ENCODE measurements at places on chromosomes 13 and 19. TPM values are rescaled to one million over a fixed set of nuclear protein-coding genes. Genes with fewer than 3 reads are reported as not detected.

Gene VPS36
- 51.9 TPM for polyA plus RNA-seq

GRCh38 chr13:81017513-81018152 lies 676.7 kb upstream of the SPRY2 start:
- DNase-seq: peak; percentile 46

- no peak for DNase-seq
Observed at GRCh38 chr13:40083841-40084240, 428.4 kb downstream of the COG6 start.

DNA sequence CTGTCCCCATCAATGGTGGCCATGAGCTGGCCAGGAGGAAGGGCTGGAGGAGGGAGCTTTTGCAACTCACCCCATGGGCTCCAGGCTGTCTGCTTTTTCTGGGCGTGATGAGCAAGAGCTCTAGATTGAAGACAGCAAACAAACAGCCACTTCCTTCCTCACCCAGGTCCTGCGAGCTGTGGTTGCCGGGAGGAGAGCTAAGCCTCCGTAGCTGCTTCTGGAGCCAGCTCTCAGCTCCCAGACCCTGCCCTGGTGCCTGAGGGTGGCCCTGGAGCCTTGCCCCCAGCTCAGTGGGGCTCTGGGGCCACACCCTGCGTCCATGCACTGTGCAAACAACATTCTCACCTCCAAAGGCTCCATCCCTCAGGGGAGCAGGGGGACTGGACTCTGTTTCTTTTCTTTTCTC lies 6.2 kb downstream of the MYO1F start:
- no peak for DNase-seq

DNA sequence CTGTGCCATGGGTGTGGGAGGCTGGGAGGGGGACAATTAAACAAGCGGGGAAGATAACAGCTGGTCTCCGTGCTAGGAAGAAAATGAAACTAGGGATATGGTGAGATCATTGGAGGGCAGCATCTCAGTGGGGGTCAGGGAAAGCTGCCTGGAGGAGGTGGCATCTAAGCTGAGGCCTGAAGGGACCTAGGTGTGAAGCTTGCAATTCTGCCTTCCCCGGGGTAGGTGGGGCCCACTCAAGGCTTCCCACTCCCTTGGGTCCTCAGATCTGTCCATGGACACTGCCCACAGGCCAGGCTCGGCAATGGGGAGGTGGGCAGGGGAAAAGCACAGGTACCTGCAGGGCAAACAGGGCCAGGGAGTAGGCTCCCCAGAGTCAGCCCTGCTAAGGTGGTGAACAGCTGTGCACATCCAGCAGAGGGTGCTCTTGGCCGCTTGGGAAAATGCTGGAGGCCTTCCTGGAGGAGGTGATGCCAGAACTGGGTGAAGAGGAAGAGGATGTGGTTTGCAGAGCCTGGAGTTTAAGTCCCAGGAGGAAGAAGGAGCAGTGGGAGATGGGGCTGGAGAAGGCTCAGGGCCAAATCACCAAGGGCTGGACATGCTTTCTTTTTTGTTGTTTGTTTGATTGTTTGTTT lies 25.7 kb upstream of the CCNE1 start:
- DNase-seq: no peak

Gene ZNF557
- 4.9 TPM for polyA plus RNA-seq

Gene FAM216B
- polyA plus RNA-seq: not detected

Gene RGL3
- polyA plus RNA-seq: 0.40 TPM

Gene KLK3
- polyA plus RNA-seq: not detected

Gene SMIM44
- not detected for polyA plus RNA-seq

DNA sequence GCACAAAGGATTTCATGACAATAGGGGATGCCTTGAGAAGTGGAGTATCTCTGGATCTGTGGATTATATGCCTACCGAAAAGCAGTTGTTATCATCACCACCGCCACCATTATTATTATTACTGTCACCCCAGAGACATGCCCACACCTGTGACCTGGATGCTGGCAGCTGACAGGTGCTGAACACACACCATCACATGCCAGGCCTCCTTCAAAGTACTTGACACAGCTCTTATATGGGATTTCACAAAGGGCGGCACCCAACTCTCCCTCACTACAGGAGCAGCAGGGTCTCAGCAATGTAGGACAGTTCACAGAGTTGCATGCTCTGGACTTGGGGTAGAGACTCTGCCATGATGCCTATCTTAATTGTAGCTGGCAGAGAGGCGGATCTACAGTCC lies 5.6 kb upstream of the GPR42 start:
- no peak for DNase-seq

Gene CGB3
- not detected for polyA plus RNA-seq

GRCh38 chr13:59157181-59157580 lies 1006.5 kb downstream of the DIAPH3 start:
- DNase-seq: no peak

Gene ZNF723
- not detected for polyA plus RNA-seq

Gene ADGRE1
- 0.13 TPM for polyA plus RNA-seq

Gene ANGPTL8
- polyA plus RNA-seq: 0.87 TPM

DNA sequence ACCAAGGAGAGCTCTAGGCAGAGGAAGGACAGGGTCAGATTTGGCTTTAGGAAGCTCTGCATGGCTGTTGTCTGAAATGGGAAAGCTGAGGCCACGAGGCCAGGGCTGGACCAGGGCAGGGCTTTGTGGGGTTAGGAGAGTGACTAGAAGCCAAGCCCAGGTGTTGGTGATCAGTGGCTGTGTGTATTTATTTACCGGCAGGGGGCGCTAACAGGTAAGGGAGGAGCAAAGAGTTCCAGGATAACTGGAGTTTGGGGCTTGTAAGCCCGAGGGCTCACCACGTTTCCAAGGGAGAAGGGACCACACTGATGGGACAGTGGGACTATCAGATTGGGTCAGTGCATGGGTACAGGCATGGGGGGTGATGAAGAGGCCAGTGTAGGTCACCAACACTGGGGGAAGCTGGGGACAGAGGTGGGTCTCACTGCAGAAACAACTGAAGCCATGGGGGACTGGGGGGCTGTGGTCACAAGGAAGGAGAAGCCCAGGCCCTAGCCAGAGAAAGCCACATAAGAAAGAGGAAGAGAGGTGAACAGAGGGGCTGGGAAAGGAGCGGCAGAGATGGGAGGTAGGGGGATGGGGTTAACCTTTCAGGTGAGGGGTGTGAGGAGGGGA lies 3.9 kb downstream of the TMEM147 start:
- DNase-seq: no peak

DNA sequence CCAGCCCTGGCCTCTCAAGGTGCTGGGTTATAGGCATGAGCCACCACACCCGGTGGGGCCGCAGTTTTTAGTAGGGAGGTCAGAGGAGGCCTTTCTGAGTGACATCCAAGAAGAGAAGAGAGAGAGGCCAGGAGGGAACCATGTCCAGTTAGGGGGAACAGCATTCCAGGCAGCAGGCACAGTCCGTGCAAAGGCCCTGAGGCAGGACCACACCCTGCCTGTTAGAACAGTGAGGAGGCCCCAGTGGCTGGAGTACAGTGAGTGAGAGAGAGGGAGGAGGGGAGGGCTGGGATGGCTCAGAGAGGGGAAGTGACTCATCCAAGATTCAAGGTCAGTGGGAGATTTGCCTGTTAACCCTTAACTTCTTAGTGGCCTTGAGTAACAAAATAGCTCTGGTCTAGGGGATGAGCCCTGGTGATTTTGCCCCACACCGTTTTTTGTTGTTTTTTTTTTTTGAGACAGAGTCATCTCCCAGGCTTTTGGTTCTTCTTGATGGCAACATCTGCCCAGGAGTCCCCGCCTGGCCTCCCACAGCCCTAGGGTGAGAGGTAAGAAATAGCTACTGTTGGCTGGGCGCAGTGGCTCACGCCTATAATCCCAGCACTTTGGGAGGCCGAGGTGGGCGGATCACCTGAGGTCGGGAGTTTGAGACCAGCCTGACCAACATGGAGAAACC lies 2.7 kb upstream of the PLIN3 start:
- no peak for DNase-seq

Gene LYPD3
- polyA plus RNA-seq: 0.67 TPM

GRCh38 chr13:22086597-22087330 lies 415.9 kb downstream of the FGF9 start:
- no peak for DNase-seq

Gene BORA
- polyA plus RNA-seq: 2.9 TPM

DNA sequence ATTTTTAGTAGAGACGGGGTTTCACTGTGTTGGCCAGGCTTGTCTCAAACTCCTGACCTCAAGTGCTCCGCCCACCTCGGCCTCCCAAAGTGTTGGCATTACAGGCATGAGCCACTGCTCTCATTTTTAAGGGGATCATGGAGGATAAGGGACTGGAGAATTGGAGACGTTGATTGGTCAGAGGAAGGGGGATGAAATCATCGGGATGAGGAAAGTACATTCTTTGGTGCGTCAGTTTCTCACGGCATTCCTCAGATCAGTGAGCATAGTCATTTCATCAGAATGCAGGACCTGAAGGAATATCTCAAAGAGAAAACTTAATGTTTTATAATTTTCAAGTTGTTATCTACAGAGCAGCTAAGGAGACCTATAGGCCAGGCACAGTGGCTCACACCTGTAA lies 14.0 kb downstream of the ZNF114 start:
- no peak for DNase-seq

DNA sequence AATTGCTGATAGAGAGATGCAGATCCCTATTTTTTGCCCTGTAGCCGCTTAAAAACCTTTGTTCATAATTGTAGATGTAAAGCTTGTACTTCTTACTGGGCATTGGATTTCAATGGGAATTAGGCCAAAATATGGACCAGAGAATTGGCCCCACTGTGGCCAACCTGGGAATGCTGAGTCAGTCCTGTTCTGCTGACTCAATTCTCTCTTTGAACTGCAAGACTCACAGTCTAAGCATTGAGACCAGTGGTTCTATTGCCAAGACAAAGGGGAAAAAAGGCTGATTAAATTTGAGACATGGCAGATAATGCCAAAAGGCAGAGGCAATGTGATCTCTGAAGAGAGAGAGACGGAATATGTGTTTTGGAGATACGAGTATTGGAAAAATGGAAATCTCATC lies 72.5 kb upstream of the UBL3 start:
- no peak for DNase-seq

Gene HSH2D
- 0.30 TPM for polyA plus RNA-seq

Gene DCT
- polyA plus RNA-seq: 0.18 TPM

GRCh38 chr19:56823417-56823816 lies 17.1 kb downstream of the PEG3 start:
- no peak for DNase-seq

Gene FXYD3
- polyA plus RNA-seq: 0.42 TPM

- no peak for DNase-seq
Observed at GRCh38 chr19:46390866-46391265, 22.5 kb downstream of the CCDC8 start.

DNA sequence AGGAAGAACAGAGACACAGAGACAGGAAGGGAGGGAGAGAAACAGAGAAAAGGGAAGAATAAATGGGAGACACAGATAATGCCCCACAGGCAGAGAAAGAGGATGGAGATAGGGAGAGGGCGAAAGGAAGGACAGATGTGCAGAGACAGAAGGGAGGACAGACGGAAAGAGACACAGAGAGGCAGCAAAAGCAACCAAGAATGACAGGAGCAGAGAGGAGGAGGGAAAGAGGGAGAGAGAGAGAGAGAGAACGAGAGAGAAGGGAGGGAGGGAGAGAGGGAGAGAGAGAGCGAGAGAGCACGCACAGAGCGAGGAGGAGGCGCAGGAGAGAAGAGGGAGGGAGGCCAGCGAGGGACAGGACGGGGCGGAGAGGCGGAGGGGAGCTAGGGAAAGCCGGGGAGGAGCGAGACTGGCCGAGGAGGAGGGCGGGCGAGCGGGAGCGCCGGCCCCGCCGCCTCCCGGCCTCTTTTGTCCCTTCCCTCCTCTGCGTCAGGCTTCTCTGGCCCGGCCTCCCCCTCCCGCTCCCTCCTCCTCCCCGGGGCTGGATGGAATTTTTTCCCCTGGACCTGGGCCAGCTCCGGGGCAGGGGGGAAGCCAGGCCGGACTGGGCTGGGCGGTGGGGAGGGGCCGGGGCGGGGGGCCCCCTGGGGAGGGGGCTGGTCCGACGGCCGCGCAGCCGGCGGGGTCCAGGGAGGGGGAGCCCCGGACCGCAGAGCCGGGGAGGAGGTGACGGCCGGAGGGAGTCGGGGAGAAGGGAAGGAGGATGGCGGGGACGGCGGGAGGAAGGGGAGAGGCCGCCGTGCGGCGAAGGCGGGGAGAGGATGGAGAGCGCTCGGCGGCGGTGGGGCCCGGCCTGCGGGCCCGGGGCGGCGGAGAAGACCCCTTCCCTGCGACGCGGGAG lies 4.2 kb upstream of the SPACA6 start:
- peak; percentile 89 for DNase-seq

- no peak for DNase-seq
Observed at GRCh38 chr13:90320664-90321063, 1026.8 kb upstream of the MIR17HG start.

GRCh38 chr13:95813139-95813538 lies 136.2 kb downstream of the DNAJC3 start:
- DNase-seq: no peak

DNA sequence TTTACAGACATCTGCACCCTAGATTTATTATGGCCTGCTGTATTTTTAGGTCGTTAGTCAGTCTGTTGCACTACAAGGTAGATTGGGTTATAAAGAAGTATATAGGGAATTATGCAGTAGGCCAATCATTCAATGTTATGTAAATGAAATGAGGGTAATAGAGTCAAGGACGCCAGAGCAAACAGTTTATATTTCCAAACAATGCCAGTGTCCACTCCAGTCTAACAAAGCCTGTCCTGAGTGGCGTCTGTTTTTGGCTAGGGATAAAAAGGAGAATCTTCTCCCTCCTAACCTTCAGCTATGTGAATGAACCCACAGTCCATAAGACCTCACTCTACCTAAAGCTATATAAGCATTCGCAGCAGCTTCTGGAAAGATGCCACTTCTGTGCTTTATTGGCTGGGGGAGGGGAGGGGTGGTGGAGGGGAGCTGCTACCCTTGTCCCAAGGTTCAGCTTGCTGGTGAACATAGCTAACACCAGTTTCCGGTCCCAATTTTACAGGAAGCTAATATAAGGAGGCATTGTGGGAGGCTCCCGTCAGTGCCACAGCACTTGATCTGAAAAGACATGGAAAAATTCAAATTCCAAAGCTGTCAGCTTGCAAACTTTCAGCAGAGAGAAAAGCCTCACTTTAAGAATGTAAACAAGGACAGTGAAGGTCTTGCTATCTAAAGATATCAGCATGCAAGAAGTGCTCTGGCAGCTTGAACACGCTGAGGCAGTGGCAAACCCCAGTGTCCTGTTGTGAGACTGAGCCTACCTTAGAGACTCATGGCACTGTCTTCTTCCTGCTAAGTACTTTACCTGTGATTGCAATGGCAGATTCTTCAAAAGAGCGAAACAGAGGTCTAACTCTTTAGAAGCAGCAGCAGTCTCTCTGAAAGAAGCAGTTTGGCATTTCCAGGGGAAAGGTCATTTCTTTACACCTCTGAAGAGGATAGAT lies 369.9 kb downstream of the PCDH9 start:
- DNase-seq: no peak

Gene KLK10
- 0.18 TPM for polyA plus RNA-seq

Gene LGALS14
- 0.30 TPM for polyA plus RNA-seq

DNA sequence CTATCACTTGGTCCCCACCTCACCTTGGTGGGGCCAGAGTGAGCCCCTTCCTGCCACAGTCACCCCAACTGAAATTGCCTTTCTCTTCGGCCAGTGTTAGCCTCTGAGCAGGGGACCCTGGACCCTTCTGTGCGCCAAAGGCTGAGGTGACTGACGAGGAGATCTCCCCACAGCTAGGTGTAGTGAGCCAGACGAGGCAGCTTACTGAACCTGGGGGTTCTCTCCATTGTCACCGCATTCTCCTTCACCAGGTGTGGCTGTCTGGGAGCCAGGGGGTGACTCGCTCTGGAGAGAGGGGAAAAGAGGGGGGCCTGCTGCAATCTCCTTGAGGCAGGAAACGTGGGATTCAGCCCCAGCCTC lies 1.3 kb downstream of the RPS28 start:
- DNase-seq: no peak
